ENCODE measurements at places on chromosomes 1 and 21.

- H3K27me3 ChIP-seq = no peaks in the 10 kb centered on the region
- H3K27ac ChIP-seq = no peak overlapping the region
- DNase-seq = no peak
- no peaks in the 10 kb centered on the region for H3K36me3 ChIP-seq
- no peak overlapping the region for H3K4me3 ChIP-seq
These were observed 201.5 kb upstream of the COL11A1 start for GRCh38 chr1:103309786-103310185.

DNA sequence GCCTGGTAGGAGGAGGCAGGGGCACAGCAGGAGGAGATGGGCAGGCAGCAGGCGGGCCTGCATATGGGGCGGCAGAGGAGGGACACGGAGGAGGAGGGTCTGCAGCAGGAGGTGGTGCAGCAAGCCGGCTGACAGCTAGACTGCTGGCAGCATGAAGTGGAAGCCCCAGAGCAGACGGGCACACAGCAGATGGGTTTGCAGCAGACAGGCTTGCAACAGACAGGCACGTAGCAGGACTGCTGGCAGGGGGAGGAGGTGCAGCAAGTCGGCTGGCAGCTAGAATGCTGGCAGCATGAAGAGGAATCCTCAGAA lies 615 bp downstream of the KRTAP10-5 start:
- H3K4me1 ChIP-seq = peaks cover 6% of the 10 kb centered on the region

- no peaks in the 10 kb centered on the region for H3K27me3 ChIP-seq
- H3K4me3 ChIP-seq = no peak overlapping the region
- H3K4me1 ChIP-seq = no peaks in the 10 kb centered on the region
- H3K27ac ChIP-seq = no peak overlapping the region
These were observed 13.2 kb downstream of the NAV1 start for GRCh38 chr1:201551877-201552731.

- no peaks in the 10 kb centered on the region for H3K4me1 ChIP-seq
- no peak overlapping the region for H3K4me3 ChIP-seq
- H3K36me3 ChIP-seq = no peaks in the 10 kb centered on the region
These were observed 15.6 kb upstream of the MYOCOS start for GRCh38 chr1:171606402-171606941.

GRCh38 chr21:38772646-38773045 lies 33.1 kb upstream of the ETS2 start:
- peaks cover 10% of the 10 kb centered on the region for H3K27me3 ChIP-seq
- H3K4me3 ChIP-seq = no peak overlapping the region
- no peak for DNase-seq

DNA sequence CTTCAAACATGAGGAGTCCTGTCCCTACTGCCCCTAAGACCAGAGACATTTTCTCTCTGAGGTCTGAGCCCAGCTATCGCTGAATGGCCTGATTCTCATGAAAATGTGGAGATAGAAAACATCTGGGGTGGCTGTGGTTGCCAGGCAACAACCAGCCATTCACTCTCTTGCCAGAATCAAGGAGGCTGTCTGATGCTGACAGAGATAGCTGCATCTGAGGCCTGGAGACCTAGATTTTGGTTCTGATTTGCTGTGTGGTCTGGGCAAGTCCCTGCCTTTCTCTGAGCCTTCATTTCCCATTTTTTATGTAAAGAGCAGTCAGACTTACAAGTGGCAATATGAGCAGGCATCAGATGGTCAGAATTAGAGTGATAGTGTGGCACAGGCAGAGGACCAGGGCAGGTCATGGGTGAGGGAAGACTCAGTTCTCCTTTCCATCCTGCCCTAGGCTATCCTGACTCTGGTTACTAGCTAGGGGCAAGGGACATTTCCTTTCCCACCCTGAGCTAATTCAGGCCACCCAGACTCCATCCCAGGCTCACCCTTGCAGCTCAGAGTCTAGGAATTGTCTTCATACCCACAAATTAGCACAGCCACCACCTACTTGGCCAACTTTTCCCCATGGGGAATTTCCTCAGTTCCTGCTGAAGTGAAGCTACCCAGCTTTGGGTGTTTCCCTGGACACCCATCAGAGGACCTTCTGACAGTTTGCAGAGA lies 20.0 kb upstream of the RNF19B start:
- no peaks in the 10 kb centered on the region for H3K27me3 ChIP-seq
- DNase-seq = peak; percentile 47
- no peaks in the 10 kb centered on the region for H3K36me3 ChIP-seq
- peak overlapping the region; percentile 55 for H3K27ac ChIP-seq
- no peak overlapping the region for H3K4me3 ChIP-seq

- H3K27ac ChIP-seq = peak overlapping the region; percentile 81
- H3K36me3 ChIP-seq = peaks cover 82% of the 10 kb centered on the region
- H3K27me3 ChIP-seq = no peaks in the 10 kb centered on the region
- H3K4me1 ChIP-seq = peaks cover 91% of the 10 kb centered on the region
- peak overlapping the region; percentile 41 for H3K4me3 ChIP-seq
These were observed 17.7 kb downstream of the CD53 start for GRCh38 chr1:110890474-110891196.

DNA sequence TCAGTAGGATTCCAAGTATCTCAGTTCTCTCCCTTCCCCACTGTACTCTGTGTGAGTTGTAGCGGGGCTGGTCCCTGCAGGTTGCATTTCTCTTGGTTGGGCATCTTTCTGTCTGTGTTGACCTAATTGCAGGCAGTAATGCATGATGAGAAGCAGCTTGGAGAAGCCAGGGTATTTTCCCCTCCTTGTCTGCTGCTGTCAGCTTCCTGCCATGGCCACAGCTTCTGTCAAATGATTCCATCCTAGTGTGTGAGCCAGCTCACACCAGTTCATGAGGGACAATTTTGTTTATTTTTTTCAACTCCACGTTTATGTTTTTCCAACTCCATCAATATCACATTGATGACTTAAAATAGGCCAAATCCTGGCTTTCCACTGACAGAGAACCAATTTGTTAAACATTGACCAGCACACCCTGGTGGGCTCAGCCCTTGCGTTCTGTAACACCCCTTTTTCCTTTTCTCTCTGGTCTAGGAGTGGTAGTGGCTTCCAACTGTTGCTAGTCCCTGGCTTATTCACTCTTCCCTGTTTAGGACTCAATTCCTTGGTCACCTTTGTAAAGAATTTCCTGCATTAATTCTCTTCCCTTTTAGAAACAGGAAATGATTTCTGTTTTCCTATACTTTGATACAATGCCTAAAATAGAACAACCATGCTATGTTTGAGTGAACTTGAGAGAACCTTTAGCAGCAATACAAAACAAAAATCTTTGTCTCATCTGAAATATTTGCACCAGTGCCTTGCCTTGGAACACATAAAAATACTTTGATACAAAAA lies 44.9 kb upstream of the APOBEC4 start:
- no peaks in the 10 kb centered on the region for H3K27me3 ChIP-seq
- peaks cover 13% of the 10 kb centered on the region for H3K4me1 ChIP-seq
- H3K27ac ChIP-seq = no peak overlapping the region
- peaks cover 2% of the 10 kb centered on the region for H3K36me3 ChIP-seq
- DNase-seq = peak; percentile 4

- H3K36me3 ChIP-seq = peaks cover 3% of the 10 kb centered on the region
- no peaks in the 10 kb centered on the region for H3K4me1 ChIP-seq
- no peak for DNase-seq
- no peak overlapping the region for H3K4me3 ChIP-seq
These were observed 547.4 kb downstream of the LTN1 start for GRCh38 chr21:28445141-28445830.

GRCh38 chr1:10065344-10065685 lies 32.6 kb downstream of the UBE4B start:
- no peaks in the 10 kb centered on the region for H3K27me3 ChIP-seq
- no peak overlapping the region for H3K27ac ChIP-seq

DNA sequence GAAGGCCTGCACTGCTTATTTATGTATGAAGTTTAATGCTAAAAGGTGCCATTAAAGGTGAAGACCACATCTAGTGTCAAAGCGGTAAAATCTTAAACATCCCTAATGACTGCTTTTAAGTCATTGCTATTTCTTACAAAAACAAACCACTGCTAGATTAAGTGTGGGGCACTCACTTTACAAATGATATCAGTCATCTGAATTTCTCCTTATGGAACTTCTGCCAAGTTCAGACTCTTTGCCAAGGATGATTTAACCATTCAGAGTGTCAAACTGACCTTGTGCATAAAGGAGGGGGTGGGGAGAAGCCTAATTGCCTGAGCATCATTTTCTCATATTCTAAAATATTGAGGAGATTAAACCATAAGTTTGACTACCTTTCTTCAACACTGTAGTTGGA lies 271.5 kb downstream of the TGFB2 start:
- no peak for DNase-seq
- no peak overlapping the region for H3K4me3 ChIP-seq
- no peaks in the 10 kb centered on the region for H3K4me1 ChIP-seq

DNA sequence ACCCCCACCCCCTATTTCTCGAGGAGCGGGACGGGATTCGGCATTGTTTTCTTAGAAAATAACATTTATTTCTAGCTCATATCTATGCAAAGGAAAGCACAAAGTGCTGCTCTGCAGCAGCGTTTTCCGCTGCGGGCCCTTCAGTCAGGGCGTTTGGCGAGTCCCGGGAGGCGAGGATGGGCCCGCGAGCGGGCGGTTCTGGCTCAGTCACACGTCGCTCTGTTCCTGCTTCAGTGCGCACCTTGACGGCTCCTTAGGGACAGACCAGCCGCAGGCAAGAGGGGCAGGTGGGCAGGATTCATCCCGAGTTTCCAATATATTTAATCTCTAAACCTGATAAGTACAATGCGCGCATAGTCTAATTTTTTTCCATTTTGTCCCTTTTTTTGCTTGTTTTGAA lies 5.7 kb downstream of the DMRTA2 start:
- no peak overlapping the region for H3K4me3 ChIP-seq
- peaks cover 73% of the 10 kb centered on the region for H3K27me3 ChIP-seq
- no peak for DNase-seq
- H3K36me3 ChIP-seq = peaks cover 3% of the 10 kb centered on the region
- H3K4me1 ChIP-seq = peaks cover 29% of the 10 kb centered on the region

GRCh38 chr1:59994302-59995198 lies 68.0 kb upstream of the CYP2J2 start:
- no peak overlapping the region for H3K4me3 ChIP-seq
- peaks cover 11% of the 10 kb centered on the region for H3K27me3 ChIP-seq
- H3K4me1 ChIP-seq = no peaks in the 10 kb centered on the region
- H3K27ac ChIP-seq = no peak overlapping the region

GRCh38 chr1:77018761-77019160 lies 151.5 kb downstream of the ST6GALNAC5 start:
- H3K4me3 ChIP-seq = no peak overlapping the region
- DNase-seq = no peak
- H3K27ac ChIP-seq = no peak overlapping the region
- no peaks in the 10 kb centered on the region for H3K36me3 ChIP-seq
- no peaks in the 10 kb centered on the region for H3K4me1 ChIP-seq

- H3K4me3 ChIP-seq = no peak overlapping the region
- H3K36me3 ChIP-seq = no peaks in the 10 kb centered on the region
- H3K27me3 ChIP-seq = peaks cover 9% of the 10 kb centered on the region
- no peaks in the 10 kb centered on the region for H3K4me1 ChIP-seq
- H3K27ac ChIP-seq = no peak overlapping the region
These were observed 10.3 kb downstream of the WLS start for GRCh38 chr1:68221980-68222373.

GRCh38 chr21:27329255-27329851 lies 362.5 kb upstream of the ADAMTS5 start:
- H3K27me3 ChIP-seq = no peaks in the 10 kb centered on the region
- H3K4me3 ChIP-seq = no peak overlapping the region
- no peak overlapping the region for H3K27ac ChIP-seq
- DNase-seq = no peak
- H3K4me1 ChIP-seq = no peaks in the 10 kb centered on the region

GRCh38 chr1:234874291-234875288 lies 254.0 kb downstream of the TOMM20 start:
- peaks cover 32% of the 10 kb centered on the region for H3K4me1 ChIP-seq
- no peak for DNase-seq
- H3K27me3 ChIP-seq = no peaks in the 10 kb centered on the region
- no peak overlapping the region for H3K27ac ChIP-seq
- no peaks in the 10 kb centered on the region for H3K36me3 ChIP-seq

- peak overlapping the region; percentile 95 for H3K27ac ChIP-seq
- H3K36me3 ChIP-seq = peaks cover 7% of the 10 kb centered on the region
- no peaks in the 10 kb centered on the region for H3K27me3 ChIP-seq
- H3K4me1 ChIP-seq = peaks cover 52% of the 10 kb centered on the region
- DNase-seq = peak; percentile 75
These were observed 5.7 kb upstream of the CCT8 start for GRCh38 chr21:29078869-29079767.

GRCh38 chr1:202844259-202844658 lies 33.5 kb downstream of the PCAT6 start:
- H3K27ac ChIP-seq = no peak overlapping the region
- H3K27me3 ChIP-seq = no peaks in the 10 kb centered on the region
- no peak for DNase-seq
- no peak overlapping the region for H3K4me3 ChIP-seq
- peaks cover 6% of the 10 kb centered on the region for H3K4me1 ChIP-seq
- no peaks in the 10 kb centered on the region for H3K36me3 ChIP-seq

DNA sequence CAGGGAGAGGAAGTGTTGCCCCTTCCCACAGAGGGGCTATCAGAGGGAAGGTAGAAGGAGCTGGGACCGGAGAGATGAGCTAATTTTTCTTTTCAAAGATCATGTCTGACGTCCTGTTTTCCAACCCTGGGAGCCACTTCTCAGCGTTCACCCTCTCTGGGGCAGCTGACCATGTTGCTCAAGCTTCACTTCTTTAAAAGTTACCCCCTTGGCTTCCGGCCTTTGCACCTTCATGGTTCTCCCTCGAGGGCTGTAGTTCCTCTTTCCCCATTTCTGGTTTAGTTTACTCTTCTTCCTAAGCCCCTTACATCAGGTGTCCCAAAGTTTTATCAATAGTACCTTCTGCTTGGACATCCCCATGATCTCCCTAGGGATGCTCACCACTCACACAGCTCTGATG lies 23.8 kb upstream of the CSF1 start:
- H3K4me3 ChIP-seq = no peak overlapping the region
- no peak overlapping the region for H3K27ac ChIP-seq
- peaks cover 30% of the 10 kb centered on the region for H3K4me1 ChIP-seq
- no peak for DNase-seq

DNA sequence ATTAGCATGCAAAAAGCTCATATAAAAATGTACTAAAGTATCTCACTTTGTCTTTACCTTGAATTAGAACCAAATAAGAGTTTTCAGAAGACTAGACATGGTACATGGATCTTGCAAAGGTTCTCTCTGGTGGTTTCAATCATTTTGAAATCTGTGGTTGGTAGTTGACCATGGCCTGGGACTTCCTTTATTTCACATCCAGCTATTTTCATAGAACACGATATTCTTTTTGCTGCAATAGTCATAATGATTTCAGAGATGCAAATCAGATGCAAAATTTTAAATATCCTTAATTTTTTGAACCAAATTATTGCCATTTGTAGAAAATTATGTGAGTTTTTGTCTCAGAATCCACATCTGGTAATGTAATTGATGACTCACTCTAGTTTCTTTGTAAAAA lies 375.1 kb upstream of the ZP4 start:
- no peaks in the 10 kb centered on the region for H3K27me3 ChIP-seq
- no peaks in the 10 kb centered on the region for H3K4me1 ChIP-seq
- DNase-seq = no peak
- H3K4me3 ChIP-seq = no peak overlapping the region

DNA sequence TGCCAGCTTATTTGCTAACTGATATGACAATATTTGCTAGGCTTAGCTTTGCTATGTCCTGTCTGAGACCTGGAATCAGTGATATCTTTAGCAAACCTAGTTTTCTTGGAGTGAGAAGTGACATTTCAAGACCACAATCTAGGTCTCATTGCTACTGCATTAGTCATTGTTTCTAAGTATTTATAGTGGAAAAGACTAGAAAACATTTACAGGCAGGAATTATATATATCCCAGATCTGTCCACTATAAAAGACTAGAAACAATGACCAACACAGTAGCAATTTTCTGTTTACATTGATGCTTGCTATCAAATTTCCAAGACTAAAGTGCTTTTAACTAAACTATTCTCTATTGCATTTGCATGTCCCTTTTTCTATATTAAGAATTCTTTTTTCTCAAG lies 5.0 kb upstream of the RGS18 start:
- H3K27ac ChIP-seq = no peak overlapping the region
- H3K27me3 ChIP-seq = no peaks in the 10 kb centered on the region
- no peak for DNase-seq
- H3K4me1 ChIP-seq = no peaks in the 10 kb centered on the region
- H3K36me3 ChIP-seq = no peaks in the 10 kb centered on the region
